ENCODE measurements at places on chromosomes 12 and 14.

- no peak overlapping the region for H3K27ac ChIP-seq
- no peak for DNase-seq
- no peaks in the 10 kb centered on the region for H3K36me3 ChIP-seq
- H3K4me1 ChIP-seq: no peaks in the 10 kb centered on the region
These were observed 111.5 kb upstream of the KITLG start for GRCh38 chr12:88691811-88692210.

GRCh38 chr12:107631715-107632114 lies 53.9 kb upstream of the PWP1 start:
- no peak overlapping the region for H3K27ac ChIP-seq
- no peaks in the 10 kb centered on the region for H3K27me3 ChIP-seq
- H3K36me3 ChIP-seq: no peaks in the 10 kb centered on the region
- no peak overlapping the region for H3K4me3 ChIP-seq
- peaks cover 4% of the 10 kb centered on the region for H3K4me1 ChIP-seq

- peaks cover 48% of the 10 kb centered on the region for H3K36me3 ChIP-seq
- H3K27me3 ChIP-seq: no peaks in the 10 kb centered on the region
- H3K27ac ChIP-seq: no peak overlapping the region
- H3K4me3 ChIP-seq: no peak overlapping the region
These were observed 18.1 kb downstream of the SSH1 start for GRCh38 chr12:108839018-108839889.

- no peaks in the 10 kb centered on the region for H3K36me3 ChIP-seq
- no peak overlapping the region for H3K27ac ChIP-seq
- no peaks in the 10 kb centered on the region for H3K27me3 ChIP-seq
- H3K4me3 ChIP-seq: no peak overlapping the region
- H3K4me1 ChIP-seq: peaks cover 17% of the 10 kb centered on the region
These were observed 54.1 kb downstream of the BEGAIN start for GRCh38 chr14:100532906-100533655.

- H3K4me1 ChIP-seq: peaks cover 6% of the 10 kb centered on the region
- H3K4me3 ChIP-seq: no peak overlapping the region
- no peak for DNase-seq
- no peak overlapping the region for H3K27ac ChIP-seq
- no peaks in the 10 kb centered on the region for H3K36me3 ChIP-seq
- no peaks in the 10 kb centered on the region for H3K27me3 ChIP-seq
These were observed 8.8 kb upstream of the PHC1 start for GRCh38 chr12:8905546-8905945.

GRCh38 chr12:45246236-45246635 lies 30.3 kb downstream of the ANO6 start:
- DNase-seq: no peak
- H3K4me1 ChIP-seq: peaks cover 4% of the 10 kb centered on the region
- H3K36me3 ChIP-seq: no peaks in the 10 kb centered on the region
- no peak overlapping the region for H3K27ac ChIP-seq
- H3K4me3 ChIP-seq: no peak overlapping the region
- no peaks in the 10 kb centered on the region for H3K27me3 ChIP-seq
